ENCODE measurements at places on chromosomes 3 and 15. TPM values are rescaled to one million over a fixed set of nuclear protein-coding genes. Genes with fewer than 3 reads are reported as not detected.

The PODXL2 gene
- 39.1 TPM for total RNA-seq

The IGSF11 gene
- total RNA-seq, result 0.37 TPM

DNA sequence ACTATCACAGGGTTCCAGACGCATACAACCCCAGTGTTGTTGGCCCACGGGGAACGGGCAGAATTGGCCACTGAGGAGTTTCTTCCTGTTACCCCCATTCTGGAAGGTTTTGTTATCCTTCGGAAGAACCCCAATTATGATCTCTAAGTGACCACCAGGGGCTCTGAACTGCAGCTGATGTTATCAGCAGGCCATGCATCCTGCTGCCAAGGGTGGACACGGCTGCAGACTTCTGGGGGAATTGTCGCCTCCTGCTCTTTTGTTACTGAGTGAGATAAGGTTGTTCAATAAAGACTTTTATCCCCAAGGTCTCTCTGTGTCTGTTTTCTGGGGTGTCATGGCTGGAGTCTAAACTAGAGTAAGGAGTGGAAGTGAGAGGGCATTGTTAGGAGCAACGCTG, 5.7 kb upstream of the EIF4G1 start:
- DNase-seq, result no peak

GRCh38 chr15:78831229-78832207, 20.3 kb upstream of the ADAMTS7 start:
- no peak for DNase-seq

GRCh38 chr3:48548729-48549705, 7.6 kb downstream of the PFKFB4 start:
- DNase-seq, result peak; percentile 80

DNA sequence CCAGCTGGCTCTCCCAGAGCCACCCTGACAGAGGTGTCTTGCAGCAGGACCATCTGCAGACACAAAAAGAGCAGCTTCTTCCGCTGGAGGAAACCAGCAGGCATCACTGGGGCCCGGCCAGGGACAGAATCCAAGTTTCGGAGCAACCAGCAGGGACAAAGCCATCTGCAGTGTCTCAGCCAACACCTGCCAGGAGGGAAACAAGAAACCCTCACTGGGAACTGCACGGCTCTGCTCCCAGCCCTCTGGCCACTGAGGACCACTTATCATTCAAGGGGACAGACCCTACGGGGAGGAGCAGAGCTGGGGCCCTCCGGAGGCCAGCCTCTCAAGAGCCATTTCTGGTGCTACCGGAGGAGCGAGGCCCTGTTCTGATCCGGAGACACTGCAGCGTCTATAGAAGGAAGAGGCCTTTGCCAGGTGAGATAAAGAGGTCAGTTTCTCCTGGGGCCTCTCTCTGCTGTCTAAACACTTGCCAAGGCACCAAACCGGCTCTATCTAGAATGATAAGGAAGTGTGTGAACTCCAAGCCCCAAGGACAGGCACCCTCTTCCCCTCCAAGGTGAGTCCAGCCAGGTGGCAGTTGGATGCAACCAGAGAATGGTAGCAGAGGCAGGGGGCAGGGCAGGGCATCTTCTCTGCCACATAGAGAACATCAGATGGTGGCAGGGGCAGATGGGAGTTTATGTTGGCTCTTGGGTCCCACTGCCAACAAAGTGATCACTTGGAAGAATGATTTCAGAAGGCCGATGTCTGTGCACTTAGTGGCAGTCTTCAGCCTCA, 89.0 kb downstream of the CHSY1 start:
- DNase-seq, result no peak

GRCh38 chr3:156948402-156949210, 122.5 kb downstream of the LEKR1 start:
- DNase-seq, result no peak

DNA sequence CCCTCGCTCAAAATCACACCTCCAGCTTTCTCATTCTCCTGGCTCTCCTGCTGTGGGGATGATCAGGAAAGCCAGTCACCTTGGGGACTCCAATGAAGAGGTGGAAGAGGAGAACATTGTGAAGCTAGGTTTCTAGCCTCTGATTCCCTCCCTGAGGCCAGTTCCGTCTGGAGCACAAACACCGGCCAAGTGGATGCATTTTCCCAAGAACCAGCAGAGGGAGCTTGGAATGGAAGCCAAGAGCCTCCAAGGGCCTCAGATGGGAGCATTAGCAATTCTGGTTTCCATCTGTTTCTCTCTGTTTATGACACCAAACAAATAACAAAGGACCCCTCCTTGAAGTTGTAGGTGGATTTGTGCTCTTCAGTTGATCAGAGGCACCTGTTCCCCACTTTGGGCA, 40.6 kb upstream of the NMNAT3 start:
- DNase-seq, result peak; percentile 60

DNA sequence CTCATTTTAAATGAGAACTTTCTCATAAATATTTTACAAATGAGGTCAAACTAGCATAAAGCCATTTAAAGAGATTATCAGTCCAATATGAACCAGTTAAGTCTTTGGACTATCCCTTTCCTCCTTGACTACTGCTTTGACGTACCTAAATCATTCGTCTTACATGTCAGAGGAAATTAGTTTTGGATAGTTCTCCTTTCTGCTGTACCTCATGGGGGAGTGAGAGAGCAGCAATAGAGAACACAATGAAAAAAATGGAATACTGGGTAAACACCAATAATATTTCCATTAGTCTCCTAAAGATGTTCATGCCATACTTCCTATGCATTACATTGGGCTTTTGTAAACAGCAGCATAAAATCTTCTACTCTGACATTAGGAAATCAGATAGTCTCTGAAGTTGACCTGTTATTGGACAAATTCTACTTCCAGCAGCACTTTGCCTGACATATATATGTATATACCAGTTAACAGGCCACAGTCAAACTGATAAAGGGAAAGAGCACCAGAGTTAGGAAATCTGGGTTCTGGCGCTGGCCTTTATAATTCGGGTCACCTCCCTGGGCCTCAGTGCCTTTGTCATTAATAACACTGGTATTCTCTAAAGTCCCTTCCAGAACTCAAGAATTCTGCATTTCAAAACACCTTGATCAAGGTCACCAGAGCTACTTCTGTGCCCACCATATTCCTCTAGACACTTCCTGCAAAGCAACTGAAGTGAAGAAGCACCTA, 26.8 kb downstream of the TIMMDC1 start:
- no peak for DNase-seq

- DNase-seq, result no peak
Measured at GRCh38 chr15:32979710-32980109, 214.8 kb downstream of the FMN1 start.

- no peak for DNase-seq
Measured at GRCh38 chr3:52920841-52921240, 23.5 kb upstream of the STIMATE start.

- no peak for DNase-seq
Measured at GRCh38 chr15:89399238-89400115, 64.9 kb upstream of the POLG start.
